ENCODE measurements at places on chromosomes 12 and 14.

DNA sequence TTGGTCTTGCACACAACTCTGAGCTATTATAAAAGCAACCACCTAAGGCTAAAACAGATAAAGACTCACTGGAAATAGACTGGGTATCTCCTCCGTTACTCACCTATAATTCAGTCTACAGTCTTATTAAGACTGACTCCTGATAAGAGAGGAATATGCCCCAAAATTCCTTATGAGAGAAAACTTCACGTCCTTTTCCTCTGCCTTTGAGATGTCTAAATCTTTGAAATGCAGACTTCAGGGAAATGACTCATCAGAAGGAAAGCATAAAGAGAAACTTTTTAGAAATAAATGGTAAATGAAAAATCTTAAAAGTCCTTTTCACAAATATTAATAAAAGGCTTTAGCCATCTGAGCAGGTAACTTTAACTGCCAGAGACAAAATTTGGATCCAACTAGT lies 187.5 kb upstream of the RTL1 start:
- no peak for DNase-seq

DNA sequence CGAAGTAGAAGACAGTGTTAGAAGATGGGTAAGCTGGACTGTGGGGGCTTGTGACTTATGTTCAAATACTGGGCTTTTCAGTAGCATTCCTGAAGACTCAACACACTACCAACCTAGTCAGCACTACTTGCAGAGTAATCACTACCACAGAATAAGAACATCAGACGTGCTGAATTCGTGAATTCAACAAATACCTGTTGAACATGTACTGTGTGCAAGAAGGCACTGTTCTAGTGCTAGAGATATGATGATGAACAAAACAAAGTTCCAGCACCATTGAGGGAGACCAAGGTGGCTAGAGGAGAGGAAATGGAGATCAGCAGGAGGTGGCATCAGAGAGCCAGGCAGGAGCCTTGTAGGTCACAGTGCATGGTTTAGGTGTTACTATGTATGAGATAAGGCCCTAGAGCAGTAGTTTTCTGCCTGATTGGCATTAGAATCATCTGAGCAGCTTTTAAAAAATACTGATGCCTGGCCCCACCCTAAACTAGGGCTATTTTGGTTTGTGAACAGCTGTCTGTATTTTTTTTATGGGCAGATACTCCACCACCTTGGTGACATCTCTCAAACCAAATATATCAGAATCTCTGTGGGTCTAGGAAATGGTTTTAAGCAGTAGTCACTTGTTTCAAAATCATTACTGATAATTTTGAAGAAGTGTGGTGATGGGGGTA lies 26.8 kb downstream of the FERMT2 start:
- DNase-seq = no peak

DNA sequence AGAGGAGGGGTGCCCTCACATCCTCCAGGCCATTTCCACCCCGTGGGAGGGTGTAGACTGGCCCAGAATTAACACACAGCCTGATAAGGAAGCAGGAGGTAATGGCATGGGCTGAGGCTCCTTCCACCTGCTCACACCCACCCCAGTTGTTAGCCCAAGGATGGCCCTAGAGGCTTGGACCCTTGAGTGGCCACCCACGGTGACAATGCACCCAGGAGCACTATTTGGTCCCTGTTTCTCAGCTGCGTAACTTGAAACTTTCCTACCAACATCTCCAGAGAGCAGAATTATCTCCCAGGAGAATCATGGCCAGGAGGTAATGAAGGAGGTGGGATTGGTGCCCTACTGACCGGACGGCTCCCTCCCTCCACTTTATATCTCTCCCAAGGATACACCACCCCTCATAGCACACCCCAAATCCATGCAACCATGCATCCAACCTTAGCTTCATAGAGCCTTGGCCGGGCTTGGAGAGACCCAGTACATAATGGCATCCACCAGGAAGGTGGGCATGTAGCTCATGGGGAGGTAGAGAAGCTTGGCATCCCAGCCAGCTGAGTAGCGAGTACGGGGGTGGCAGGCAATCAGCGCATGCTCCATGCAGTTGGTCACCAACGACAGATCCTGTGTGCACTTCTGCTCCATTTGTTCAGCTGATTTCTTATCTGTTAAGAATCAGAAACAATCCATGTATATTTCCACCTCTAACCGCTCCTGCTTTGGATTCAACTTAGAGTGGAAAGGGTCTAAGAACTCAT lies 5.6 kb downstream of the RDH16 start:
- no peak for DNase-seq

DNA sequence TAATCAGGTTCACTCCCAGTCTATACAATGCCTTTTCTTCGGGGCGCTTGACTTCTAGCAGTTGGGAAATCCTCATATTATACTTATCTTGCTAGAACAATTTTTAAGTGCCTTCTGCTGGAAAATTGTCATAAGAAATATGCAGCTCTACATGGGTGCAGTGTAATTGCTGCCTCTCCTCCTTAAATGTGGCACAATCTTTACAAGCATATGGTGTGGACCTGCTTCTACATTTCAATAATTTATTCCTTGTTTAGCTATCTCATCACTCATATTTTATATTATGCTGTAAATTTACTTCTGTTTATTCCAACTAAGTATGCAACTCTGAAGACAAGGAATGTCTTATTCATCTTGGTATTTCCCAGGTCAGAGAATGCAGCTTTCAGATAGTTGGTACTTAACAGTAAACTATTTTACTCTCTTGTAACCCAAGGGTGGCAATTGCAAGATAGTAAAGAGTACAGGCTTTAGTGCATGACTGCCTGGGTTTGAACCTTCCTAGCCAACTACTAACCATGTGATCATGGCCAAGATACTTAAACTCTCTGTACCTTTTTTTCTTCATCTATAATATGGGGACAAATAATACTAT lies 43.6 kb upstream of the GAS2L3 start:
- DNase-seq = no peak

GRCh38 chr14:53032161-53032803 lies 81.4 kb upstream of the FERMT2 start:
- DNase-seq = no peak

- no peak for DNase-seq
Measured at GRCh38 chr12:121651320-121651719, 18.1 kb downstream of the MORN3 start.

GRCh38 chr14:40623643-40624042 lies 983.0 kb upstream of the LRFN5 start:
- no peak for DNase-seq

- no peak for DNase-seq
Measured at GRCh38 chr12:81705586-81705985, 53.6 kb downstream of the PPFIA2 start.

- DNase-seq = no peak
Measured at GRCh38 chr12:843609-844008, 91.2 kb downstream of the WNK1 start.

- no peak for DNase-seq
Measured at GRCh38 chr12:101327051-101327450, 47.1 kb downstream of the UTP20 start.

DNA sequence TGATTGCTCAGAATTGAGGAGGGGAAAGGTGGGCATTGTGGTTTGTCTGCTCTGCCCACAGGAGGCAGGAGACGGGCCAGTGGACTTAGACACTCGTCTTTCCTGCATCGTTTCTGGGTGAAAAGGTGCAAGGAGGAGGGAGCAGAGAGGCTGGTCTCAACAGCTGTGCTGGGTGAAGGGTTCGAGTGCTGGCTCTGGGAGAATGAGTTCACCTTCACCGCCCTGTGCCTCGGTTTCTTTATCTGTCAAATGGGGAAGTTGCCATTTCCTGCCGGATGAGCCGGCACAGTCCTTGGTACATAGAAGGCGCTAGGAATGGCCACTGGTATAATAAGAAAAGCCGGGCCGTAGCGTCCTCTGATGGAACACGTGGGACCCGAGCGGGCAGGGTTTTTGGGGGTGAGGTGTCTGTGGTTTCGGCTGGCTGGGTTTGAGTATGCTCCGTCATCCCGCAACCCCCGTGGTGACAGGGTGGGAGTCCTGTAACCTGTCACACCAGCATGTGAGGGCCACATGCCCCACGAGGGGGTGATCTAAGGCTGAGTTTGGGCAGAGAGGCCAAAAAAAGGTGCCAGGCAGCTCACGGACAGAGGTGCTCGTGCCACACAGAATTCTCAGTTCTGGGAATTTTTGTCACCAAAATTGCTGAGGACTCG lies 7.3 kb downstream of the BCL7A start:
- no peak for DNase-seq

DNA sequence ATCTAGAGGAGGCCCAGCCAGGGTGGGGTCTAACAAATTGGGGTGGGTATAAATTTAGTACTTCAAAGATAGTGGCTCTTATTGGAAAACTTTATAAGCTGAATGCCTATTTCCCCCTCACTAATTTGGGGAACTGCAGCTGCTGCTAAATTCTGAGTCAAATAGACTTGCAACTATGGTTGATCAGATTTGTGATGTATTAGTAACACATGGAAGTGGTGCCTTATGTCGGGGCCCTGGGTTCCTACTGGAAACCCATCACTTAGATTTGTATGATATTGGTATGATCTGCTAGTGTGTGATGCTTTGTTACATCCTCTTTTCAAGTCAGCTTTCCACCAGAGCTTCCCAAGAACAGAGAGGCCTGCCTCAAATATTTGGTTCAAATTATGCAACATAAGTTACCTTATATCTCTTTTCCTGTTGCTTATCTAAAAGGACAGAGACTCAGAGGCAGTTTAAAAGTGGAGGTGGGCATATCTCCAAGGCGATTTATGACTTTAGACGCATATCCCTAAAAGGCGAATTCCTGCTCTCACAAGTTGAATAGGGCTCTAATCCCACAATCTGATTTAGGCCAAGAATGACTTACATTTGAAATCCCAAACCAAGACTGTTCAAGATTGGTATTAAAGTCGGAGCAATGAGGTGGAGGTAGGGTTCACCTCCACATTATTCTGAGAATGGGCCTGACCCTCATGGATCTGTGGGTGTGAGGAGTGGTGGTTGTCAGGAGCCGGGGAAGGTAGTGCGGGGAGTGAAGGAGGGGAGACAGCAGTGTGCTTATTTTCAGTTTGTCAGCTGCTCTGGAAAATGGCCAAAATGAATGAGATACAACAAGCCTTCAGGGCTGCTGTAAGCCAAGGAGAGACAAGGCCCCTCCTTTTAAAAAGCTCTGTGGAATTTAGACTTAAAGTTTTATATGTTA lies 425.8 kb downstream of the RAD51B start:
- DNase-seq = no peak

DNA sequence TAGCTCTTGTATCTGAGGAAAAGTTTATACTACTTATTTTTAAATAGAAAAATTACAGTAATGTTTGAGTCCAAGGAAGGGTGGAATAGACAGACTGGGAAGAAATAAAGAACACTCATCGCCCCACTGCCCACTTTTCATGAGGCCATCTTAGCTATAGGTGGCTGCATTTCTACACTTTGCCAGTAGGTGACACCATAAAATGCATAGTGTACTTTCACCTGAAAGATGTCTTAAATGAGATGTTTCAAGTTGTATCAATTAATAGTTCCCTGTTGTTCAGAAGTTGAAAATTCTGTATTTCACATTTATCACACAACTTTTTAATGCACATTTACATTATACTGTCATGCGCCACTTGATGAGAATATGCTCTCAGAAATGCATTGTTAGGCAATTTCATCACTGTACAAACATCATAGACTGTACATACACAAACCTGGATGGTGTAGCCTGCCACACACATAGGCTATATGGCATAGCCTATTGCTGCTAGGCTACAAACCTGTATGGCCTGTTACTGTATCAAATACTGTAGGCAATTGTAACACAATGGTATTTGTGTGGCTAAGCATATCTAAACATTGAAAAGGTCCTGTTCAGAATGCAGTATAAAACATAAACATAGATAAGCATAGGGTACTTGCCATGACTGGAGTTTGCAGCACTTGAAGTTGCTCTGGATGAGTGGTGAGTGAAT lies 27.6 kb downstream of the PMCH start:
- DNase-seq = no peak

Data from CD8-positive, alpha-beta T cell (primary cell).